M059J (cell line): ENCODE measurements at places on chromosomes 12 and 14.

DNA sequence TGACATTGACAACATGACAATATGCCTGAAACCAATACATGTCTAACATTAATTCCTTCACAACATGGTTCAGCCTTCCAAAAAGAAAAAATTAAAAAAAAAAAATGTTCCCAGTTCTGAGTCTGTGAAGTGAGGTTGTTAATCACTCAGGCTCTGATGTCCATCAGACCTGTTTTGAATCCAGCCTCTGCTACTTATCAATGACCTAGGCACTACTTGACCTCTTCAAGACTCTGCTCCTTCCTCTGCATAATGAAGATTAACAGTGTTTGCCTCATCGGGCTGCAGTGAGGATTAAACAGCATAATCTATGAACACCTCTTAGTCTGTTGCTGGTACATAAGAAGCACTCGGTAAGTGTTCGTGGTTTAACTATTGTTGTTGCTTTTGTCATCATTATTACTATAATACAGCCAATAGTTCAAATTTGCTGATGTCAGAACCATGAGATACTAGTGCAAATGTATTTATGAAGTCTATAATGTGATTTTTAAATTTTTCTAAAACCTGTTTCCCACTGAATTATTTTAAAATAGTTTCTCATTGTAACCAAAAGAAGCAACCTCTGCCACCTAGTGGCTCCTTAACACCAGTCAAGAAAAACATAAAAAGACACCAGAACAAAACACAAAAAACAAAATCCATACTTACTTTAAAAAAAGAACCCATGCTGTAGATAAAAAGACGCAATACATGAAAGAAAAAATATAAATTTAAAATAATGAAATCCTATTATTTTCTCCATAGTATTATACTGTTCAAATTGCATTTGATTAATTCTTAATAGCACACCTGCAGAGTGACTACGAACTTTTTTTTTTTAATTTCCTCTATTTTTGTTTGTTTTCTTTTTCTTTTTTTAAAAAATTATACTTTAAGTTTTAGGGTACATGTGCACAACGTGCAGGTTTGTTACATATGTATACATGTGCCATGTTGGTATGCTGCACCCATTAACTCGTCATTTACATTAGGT, 20.3 kb upstream of the TMX1 start:
- peak; percentile 44 for DNase-seq

- DNase-seq, result no peak
Observed at GRCh38 chr12:6086316-6086715, 38.2 kb downstream of the VWF start.

DNA sequence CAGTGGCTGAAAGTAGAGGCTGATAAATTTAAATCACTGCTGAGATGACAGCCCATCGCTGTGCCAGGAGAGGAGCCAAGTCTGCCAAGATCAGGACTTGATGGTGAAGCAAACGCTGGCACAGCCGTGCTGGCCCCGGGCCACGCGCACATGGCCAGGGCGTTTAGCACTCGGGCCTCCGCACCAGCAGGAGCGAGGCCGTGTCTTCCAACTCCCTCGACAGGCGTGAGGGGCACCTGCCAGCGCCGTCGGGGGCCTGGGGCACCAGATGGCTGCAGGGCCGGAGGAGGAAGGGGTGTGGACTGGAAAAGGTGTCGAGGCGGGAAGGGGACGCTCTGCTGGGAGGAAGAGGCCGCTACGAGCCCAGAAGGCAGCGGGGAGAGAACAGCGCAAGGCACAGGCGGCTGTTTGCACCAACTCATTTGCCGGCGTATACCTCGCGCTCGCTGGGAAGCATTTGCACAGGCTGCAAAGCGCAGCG, 29.5 kb downstream of the RIMBP2 start:
- no peak for DNase-seq

DNA sequence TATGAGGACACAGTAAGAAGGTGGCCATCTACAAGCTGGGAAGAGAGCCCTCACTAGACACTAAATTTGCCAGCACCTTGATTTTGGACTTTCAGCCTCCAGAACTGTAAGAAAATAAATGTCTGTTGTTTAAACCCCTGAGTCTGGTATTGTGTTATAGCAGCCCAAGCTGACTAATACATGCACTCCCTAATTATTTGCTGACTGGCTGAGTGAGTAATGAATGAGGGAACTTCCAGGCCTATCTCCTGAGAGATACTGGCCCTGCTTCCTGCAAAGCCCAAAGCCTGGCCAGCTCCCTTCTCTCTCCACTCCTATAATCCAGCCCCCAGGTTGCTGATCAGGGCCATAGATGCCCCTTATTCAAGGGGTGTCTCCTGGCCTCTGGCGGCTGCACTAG, 120.0 kb upstream of the NOS1 start:
- peak; percentile 49 for DNase-seq

- no peak for DNase-seq
Observed at GRCh38 chr12:132305991-132306884, 23.2 kb downstream of the GALNT9 start.

GRCh38 chr12:13147688-13148484, 44.4 kb upstream of the GSG1 start:
- no peak for DNase-seq

GRCh38 chr14:92726135-92726932, 22.1 kb downstream of the LGMN start:
- peak; percentile 88 for DNase-seq

DNA sequence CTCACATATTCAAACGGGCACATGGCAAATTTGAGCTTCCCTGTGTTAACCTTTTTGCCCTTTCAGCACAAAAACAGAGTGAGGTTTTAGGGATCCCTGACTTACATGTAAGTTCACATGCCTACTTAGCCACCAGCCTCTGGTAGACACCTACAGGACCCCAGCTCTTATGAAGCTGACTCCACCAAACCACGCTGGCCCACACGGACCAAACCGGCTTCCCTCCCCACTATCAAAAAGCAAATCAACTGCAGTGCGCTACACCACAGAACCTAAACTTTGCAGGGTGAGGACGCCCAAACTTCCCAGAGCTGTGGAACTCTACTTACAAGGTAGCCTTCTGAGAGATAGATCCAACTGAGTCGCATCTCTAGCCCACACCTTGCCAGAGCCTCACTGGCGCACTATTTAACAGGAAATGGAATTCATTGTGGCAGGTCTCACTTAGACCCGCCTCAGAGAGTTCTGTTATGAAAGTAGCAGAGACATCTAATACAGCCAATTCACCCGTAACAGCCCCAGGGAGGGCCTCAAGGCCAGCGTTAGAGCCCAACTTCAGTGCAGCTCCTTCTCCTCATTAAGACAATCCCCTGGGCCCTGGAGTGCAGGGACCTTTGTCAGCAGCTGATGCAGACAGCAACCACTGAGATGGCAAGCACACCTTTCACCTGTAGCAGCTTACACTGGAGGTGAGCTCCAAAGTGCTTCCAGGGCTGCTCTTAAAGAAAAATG, 49.2 kb downstream of the SH2B3 start:
- no peak for DNase-seq

GRCh38 chr12:92341065-92341668, 195.5 kb upstream of the BTG1 start:
- DNase-seq, result no peak

- DNase-seq, result peak; percentile 67
Observed at GRCh38 chr12:6465467-6466183, 4.9 kb downstream of the VAMP1 start.
